ENCODE measurements at places on chromosomes 3 and 15.

DNA sequence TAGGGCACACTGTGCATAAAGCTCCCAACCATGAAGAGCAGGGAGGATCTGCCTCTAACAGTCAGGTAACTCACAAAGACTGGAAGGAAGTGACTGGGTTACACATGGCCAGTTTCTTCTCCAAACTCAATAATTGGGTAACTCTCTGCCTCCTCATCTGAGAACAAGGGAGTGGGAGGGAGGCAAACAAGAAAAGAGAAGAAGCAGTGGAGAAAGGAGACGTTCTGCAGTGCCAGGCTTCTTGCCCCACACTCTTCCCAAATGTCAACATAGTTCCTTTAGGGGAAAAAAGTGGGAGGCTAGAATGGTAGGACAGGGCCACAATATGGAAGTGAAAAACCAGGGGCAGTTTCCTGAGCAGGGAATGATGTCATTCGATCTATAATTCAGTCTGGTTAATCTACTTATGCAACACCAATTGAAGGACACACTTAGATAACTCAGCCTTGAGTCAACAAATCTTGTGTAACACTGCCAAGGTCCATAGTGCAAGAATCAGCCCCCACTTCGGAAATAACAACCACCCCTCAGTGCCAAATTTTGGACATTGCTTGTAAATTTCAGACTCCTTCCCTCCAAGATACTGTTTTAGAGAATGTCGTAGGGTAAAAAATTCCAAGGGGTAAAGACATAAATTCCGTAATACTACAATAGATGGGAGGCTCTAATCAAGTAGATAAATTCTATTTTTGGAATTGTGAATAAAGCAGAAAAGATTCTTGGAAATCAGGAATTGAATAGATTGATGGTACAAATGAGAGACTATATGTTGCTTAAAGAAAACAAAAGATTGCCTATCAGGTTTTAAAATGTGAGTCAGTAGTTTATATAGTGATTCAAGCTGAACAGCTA lies 143.0 kb downstream of the LPP start:
- no peak for DNase-seq

DNA sequence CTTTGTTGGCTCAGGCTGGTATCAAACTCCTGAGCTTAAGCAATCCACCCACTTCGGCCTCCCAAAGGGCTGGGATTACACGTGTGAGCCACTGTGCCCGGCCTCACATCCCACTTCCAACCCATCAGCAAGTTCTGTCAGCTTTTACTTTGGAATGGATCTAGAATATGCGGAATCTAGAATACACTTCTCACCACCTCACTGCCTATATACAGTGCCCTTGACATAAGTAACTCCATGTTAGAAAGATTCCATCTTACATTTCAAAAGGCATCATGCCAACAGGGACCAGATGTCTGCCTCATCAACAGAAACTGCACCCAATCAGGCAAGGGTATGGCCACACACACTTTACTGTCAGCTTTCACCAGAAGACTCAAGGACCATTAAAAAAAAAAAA lies 9.9 kb upstream of the RBSN start:
- no peak for DNase-seq

DNA sequence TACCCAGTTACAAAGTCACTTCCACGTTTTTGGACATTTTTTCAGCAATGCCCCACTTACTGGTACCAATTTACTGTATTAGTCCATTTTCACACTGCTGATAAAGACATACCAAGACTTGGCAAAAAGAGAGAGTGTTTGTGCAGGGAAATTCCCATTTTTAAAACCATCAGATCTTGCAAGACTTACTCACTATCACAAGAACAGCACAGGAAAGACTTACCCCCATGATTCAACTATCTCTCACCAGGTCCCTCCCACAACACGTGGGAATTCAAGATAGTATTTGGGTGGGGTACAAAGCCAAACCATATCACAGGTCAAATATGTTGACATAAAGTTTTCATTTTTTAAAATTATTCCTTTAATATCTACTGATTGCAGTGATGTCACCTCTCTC lies 16.2 kb upstream of the ABI3BP start:
- no peak for DNase-seq

DNA sequence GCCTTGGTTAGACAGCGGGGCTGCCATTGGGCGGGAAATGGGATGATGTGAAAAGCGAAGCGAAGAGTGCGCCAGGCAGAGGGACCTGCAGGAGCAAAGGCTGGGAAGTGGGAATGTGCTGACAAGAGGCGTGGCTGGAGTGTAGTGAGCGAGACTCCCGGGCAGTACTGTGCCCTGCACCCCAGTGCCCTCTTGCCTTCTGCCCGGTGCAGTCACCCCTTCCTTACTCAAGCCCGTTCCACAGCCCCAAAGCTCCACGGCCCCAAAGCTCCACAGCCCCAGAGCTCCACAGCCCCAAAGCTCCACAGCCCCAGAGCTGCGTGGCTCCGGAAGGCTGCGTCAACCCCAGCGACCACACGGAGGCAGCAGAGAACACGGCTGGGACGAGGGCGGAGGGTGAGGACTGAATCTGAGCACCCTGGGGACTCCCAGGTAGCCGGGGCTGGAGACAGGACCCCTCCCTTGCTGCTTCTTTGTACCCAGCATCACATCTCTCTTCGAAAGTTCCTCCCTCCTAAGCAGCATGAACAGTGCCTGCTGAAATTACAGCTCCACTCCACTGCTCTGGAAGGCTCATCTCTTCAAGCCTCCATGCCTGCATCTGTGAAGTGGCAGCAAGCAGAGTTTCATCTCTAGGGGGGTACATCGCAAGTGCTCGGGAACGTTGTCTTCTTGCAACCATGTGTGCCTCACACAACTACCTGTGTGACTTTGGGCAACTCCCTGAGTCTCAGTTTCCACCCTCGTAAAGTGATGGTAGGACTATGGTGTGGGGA lies 108.9 kb downstream of the FBLN2 start:
- no peak for DNase-seq

GRCh38 chr15:67735896-67736295 lies 89.4 kb upstream of the SKOR1 start:
- DNase-seq = no peak

GRCh38 chr15:91783008-91783407 lies 70.5 kb upstream of the SLCO3A1 start:
- DNase-seq = no peak

DNA sequence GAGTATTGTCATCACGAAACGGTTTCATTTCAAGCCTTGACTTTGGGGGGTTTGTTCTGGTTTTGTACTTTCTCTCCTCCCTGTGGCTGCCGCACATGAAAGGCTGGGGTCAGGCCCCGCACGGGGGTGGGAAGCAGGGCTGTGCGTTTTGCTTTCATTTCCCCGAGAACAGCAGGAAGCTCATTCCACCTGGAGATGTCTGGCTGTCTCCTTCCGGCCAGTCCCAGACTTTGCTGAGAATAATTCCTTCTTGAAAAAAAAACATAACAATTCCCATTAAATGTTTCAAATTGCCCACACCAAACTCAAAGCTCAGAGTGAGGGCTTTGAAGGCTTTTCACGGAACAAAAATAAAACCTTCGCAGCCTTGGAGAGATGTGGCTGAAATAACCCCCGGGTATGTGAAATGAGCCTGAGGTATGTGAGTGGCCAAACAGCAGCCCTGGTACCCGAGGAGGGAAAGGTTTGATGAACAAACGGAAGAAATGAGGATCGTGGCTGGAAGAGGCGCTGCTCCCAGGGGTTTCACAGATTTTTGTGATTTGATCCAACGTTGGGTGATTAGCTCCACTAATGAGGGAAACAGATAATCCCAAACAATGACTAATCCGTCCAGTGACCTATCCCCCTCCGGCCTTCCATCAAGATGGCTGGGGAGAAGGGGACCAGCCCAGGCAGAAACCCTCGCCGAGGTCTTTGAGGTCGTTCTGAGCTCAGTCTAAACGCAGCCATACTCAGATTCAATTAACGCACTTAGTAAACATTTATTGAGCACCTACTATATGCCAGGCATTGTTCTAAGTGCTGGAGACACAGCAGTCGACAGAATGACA lies 126.9 kb upstream of the MEF2A start:
- DNase-seq = no peak

DNA sequence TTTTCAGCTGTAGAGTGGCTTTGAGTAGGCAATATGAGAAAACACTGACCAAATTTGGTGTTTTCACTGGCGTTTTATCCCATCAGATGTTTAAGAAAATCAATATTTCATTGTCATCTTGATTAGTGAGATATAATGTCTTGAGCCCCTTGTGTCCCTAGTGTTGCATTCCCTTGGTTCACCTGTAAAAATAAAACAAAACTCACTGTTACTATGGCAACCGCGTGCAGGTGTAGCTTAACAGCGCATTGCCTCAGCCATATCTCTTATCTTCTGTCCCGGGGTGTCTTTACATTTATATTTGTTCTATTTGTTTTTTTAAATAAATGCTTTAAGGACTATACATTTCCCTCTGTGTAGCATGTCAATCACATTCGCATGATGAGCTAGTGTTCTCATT lies 551.6 kb downstream of the ZIC1 start:
- no peak for DNase-seq

- no peak for DNase-seq
Observed at GRCh38 chr3:53079791-53080555, 34.1 kb upstream of the SFMBT1 start.

GRCh38 chr15:89075101-89075640 lies 13.1 kb upstream of the ABHD2 start:
- no peak for DNase-seq

DNA sequence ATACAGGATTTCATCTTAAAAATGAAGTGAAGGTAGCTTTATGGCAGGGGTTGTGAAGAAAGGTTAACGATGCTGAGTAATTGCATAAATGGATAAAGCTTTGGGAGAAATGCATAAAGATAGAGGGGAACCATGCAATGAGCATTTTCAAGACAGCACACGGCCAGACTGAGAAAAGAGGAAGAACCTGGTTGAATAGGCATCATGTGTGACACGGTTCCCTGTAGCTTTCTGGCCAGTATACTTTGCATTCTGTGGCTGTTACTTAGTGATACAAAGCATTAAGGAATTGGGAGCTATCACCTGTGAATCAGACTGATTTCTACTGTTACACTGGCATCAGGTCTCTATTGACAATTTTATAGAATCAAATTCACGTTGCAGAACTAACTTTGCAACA lies 33.3 kb downstream of the NR2C2 start:
- DNase-seq = no peak

DNA sequence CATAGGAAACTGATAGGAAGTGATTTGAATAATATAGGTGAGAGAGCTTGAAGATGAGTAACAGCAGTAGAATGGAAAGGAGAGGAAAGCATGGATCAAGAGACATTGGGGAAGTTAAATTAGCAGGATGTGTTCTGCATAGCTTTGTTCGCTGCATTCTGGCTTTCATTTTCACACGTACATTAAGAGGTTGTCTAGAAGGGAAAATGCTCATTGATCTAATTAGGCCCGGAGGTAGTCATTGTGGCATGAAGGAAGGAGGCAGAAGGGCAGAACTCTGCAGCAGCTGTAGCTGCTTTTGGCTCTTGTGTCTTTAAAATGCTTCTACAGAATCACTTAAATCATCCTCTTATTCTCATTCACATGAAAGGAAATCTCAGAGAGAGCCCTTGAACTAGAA lies 40.3 kb downstream of the KCNAB1 start:
- no peak for DNase-seq

All from NCI-H1930 (cell line).